DMS 273 treated with DMSO at 0.1 percent for 48 hours (cell line): ENCODE measurements at places on chromosomes 1 and 21.
A peak's percentile ranks its signal among the peaks of the same experiment; 100 is the strongest.

DNA sequence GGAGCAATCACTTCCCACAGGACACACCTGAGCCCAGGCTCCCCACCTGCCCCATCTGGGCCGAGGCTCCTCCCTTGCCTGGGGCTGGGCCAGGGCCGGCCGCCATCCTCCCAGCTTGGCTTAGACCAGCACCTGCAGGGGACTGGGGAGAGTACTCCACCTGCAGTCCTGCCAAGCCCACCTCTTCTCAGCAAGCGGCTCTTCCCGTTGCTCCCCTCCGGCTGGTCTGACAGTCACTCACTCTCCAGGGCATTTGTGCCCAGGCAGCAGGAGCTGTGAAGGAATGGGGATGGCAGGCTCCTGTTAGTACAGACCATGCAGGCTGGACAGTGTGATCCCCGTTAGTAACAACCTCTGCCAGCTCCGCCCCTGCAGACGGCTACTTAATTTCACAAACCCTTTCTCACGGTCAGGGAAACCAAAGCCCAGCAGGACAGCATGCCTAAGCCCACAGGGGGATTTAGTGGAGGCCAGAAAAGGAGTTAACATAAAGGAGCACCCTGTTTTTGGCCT is at the start of gene FYB2:
Gene FYB2 (minus strand): TSS at position 18 of the 513 bp plus-strand sequence. CDS start 114 bp downstream, outside the sequence.
- no peak for DNase-seq

GRCh38 chr1:208118841-208119606 is 125.2 kb downstream of the PLXNA2 start:
- DNase-seq, result no peak

- DNase-seq, result no peak
Measured at GRCh38 chr1:24919791-24920532, 10.1 kb downstream of the RUNX3 start.

GRCh38 chr1:204451352-204452124 is 39.9 kb upstream of the PPP1R15B start:
- DNase-seq, result no peak

DNA sequence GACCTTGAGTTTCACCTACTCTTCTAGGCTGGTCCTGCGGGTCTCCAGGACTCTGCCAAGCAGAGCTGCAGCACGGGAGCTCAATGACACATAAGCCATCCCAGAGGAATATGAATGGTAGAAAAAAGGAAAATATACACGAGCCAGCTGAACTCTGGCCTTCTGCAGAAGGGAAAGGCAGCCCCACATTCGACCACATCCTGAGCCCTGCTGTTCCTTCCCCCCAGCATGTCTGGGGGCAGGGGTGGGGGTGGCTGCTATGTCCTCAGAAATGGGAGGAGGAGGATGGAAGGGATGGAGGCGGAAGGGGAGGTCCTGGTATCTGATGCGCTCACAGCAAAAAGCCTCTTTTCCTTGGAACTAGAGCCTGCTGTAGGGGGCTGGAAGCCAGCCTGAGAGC is 12.1 kb upstream of the KDF1 start:
- no peak for DNase-seq

GRCh38 chr1:28190996-28191645 is 14.6 kb upstream of the PTAFR start:
- no peak for DNase-seq

GRCh38 chr1:77424236-77424635 is 142.4 kb downstream of the AK5 start:
- DNase-seq, result no peak

DNA sequence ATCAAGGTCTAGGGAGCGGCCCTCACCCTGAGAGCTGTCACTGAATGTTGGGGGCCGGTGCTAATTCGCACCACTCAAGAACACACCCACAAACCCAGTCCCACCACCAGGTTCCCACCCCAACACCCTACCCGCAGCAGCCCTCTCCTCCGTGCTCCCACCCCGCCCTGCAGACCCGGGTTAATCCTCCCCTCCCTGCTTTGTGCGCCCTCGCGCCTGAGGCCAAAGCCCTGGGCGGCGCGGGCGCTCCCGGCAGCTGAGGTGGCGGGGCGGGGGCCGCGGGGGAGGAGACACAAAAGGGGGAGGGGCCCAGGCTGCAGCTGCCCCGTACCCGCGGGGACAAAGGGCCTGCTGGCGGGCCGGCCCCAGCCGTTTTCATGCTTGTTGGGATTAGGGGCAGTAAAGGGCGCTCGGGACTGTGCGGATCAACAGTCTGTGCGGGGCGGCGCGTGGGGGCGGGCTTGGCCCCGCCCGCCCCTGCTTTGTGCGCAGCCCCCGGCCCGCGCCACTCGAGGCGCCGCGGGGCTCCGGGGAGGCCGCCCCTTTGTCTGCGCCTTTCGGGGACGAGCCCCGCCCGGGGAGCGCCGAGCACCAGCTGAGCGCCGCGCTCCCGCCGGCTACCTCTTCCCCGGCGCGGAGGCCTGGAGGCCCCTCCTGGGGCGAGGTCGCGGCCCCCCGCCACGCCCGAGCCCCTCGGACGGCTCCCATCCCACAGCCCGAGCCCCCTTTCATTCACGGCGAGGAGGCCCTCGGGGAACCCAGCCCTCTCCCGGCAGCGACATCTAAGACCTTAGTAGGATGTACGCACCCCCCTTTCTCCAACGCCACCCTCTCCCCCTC is 10.9 kb downstream of the C1orf216 start:
- DNase-seq, result no peak

DNA sequence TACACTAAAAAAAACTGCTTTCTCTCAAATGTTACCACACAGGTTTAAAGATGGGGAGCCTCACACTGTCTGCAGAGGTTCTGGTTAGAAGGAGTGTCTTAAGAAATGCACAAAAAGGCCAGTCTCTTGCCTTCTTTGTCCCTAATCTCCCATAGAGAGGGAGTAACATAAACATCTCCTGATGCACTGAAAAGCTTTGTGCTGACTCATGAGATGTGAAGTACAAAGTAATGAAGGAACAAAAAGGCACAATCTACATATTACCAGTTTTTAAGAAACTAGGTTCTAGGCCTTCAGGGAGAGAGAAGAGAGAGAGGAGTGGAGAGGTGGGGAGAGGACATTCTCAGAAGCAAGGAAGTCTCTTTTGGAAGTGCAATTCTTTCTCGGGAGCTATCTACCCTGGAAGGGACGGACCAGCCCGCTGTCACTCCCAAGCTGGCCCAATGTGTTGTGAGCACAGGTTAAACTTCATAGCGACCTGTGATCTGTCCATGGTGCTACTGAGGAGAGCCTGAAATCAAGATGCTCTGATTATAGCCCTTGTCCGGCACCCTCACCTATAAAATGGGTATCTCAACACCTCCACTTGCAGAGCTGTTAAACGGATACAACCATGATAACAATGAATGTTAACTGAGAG is 458.1 kb downstream of the DISC1 start:
- DNase-seq, result no peak

DNA sequence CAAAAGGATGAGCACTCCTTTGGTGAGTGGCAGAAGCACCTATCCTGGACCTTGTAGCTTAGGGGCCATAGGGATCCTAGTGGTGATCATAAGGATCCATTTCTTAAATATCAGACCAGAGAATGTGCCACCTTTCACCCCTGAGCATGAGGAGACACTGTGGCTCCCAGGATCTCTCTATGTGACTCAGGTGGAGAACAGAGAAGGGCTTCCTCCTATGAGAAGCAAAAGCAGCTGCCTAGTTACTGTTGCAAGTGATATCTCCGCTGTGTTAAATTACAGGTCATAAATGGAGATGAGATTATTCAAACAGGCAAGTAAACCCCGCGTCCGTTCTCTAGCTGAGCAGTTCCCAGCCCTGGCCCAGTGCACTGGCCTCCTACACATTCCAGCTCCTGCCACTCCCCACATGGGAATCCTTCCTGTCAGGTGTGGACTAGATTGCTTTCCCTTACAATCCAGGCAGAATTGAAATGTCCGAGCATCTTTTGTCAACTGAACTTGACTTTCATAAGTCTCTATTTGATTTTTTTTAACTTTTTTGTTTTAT is 26.3 kb downstream of the CLEC20A start:
- DNase-seq, result no peak

DNA sequence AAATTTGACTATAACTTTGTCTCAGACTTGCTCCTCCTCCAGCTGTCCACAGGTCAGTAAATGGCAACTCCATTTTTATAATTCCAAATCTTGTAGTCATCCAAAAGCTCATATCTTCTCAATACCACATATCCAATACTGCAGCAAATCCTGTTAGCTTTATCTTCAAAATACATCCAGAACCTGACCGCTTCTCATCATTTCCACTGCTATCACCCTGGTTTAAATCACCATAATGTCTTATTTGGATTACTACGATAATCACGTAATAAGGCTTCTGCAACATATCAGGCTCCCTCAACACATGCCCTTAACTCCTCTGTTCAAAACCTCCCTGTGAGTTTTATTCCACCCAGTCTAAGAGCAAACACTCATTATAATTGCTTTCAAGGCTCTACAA is 34.5 kb downstream of the ERO1B start:
- no peak for DNase-seq

- DNase-seq, result no peak
Measured at GRCh38 chr1:67642629-67643028, 42.4 kb upstream of the GADD45A start.

GRCh38 chr1:151618003-151618402 is 6.2 kb downstream of the SNX27 start:
- DNase-seq, result no peak

DNA sequence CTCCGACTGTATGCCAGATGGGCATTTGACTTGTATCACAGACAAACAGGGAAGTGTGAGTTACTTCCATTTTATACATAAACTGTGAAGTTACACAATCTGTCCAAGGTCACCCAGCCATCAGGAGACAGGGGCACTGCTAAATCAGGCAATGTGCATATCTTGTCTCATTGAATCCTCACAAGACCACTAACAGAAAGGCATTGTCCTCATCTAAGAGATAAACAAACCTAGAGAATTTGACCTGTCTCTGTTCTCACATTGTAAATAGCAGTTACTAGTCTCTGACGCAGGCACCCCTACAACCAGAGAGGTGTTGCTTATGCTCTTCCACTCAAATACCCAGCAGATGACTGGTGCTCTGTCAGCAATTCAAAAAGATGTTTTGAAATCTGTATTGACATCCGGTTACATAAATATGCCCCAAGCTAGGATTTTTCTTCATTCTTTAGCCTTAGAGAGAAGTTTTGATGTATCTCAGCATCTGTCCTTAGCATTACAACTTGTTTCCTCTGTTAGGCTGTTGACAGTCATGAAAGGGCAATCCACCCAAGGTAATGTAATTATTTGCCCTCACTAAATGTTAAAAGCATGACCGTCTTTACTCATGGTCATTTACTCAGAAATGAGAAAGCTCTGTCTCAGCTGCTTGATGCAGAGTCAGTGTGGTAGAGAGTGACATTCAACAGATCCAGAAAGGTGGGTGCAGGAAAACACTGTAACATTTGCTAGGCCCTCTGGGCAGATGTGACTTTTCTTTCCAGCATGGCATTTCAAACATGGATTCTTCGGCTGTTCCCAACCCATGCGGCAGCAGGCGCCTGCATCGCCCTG is 51.9 kb upstream of the ZNF326 start:
- no peak for DNase-seq

- DNase-seq, result no peak
Measured at GRCh38 chr1:33163621-33164519, 18.0 kb downstream of the TRIM62 start.

DNA sequence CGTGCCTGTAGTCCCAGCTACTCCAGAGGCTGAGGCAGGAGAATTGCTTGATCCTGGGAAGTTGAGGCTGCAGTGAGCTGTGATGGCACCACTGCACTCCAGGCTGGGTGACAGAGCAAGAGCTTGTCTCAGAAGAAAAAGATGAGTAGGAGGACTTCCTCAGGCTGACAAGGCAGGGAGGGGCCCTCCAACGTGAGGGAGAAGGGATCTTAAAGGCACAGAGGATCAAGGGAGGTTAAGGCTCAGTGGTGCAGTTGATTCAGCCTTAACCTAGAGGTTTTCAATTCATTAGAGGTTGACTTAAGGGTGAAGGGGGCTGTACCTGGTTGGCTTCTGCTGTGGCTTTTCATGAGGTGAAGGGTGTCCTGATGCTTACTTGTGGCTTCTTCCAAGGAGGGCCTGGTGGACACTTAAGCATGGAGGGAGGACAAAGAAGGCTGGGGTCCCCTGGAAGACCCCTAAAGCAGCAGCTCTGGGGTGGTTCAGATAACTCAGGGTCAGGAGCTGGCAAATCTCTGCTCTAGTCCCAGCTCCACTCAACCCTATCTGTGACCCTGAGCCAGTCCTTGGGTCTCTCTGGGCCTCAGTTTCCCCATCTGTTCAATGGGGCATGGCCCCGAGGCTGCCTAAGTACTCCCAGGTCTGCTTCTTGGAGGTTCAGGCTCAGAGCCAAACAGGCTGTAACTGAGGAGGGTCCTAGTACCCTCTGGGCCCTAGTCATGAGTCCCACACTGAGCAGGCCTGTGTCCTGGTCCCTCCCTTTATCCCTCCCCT is 6.3 kb downstream of the EXTL1 start:
- DNase-seq, result peak; percentile 36

DNA sequence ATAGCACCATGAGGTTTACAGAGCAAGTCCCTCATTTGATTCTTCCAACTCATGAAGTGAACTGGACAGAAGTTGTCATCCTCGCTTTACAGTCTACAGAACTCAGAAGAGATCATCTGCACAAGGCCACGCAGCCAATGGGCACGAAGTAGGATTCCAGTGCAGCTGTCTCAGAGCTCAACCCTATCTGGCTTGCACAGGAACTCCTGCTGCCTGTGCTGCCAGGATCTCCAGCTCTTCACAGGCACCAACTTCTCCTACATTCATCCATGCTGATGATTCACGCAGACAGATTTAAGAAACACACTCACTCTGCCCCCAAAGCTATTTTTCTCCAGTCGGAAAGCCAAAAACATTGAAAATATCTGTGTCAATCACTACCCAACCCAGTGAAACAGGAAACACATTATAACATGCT is 157.0 kb downstream of the RERE start:
- DNase-seq, result no peak

GRCh38 chr1:79006564-79006963 is at the start of gene ADGRL4:
TSS of gene ADGRL4 (minus strand) at chr1:79006730. CDS start at chr1:79006654, 76 bp downstream.
- DNase-seq, result no peak
